Activated T-helper 9 cell treated with anti-CD3 and anti-CD28 coated beads, Interleukin-2, amount 50 U/mL, for 16 hours (primary cell): ENCODE measurements at places on chromosomes 1 and 21.

DNA sequence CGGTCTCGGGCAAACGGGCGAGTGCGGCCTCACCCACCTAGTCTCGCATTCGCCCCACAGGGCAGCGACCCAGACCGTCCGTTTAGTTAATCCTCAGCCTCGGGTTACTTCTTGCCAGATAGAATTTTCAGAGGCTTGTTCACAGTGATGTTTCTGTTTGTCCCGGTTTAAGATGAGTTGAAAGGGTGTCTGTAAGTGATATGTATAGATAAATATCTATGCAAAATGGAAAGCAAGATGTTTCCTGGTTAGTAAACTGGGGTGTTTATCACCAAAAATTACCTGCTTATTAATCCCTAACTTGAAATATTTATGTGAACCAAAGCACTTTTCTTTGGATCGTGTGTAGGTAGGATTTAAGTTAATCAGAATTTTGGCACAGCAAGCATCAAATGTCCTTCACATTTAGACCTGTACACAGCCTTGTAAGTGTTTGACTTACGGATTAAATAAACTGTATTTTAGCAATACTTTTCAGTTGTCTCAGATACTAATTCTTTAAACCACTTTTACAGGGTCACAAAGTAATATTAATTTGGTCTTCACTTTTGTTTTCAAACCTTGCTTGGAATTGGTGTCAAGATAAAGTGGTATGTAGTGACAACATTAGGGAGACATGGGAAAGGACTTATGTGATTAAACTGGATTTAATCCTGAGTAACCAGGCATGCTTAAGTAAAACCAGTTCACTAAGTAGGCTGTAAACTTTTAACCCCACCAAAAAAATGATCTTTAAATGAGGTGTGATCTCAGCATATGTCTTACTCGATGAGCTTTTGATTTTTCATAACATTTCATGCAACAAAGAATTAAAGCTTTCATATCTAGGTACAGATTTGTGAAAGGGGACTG is 914 bp downstream of the ZNF326 start:
- no peak for DNase-seq

GRCh38 chr1:206833106-206833680 is 32.2 kb upstream of the IL20 start:
- no peak for DNase-seq

- no peak for DNase-seq
Measured at GRCh38 chr1:119394085-119394484, 20.9 kb upstream of the HSD3B2 start.

- DNase-seq = no peak
Measured at GRCh38 chr1:63033211-63033610, 249.3 kb downstream of the ATG4C start.

GRCh38 chr1:75640137-75640536 is 29.2 kb upstream of the SLC44A5 start:
- DNase-seq = no peak

GRCh38 chr1:154960446-154961136 is 991 bp downstream of the PYGO2 start:
- DNase-seq = no peak

- DNase-seq = no peak
Measured at GRCh38 chr1:205436776-205437410, 15.0 kb upstream of the LEMD1 start.

DNA sequence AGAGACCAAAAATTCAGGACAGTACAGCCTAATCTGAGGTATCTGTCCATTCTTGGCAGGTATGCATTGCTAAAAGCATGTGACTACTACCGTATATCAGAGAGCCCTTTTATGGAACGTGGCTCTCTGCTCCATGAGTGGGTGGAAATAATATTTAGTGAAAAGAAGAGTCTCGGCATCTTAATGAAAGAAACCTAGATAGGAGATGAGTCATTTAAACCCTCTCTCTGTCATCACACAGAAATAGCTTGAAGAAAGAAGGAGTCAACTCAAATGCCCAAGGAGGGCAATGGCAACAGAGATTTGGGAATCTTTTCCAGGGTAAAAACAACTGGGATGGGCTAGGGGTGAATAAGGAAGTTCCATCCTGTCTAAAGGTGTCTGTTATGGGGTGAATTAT is 528.2 kb downstream of the SMYD3 start:
- no peak for DNase-seq

DNA sequence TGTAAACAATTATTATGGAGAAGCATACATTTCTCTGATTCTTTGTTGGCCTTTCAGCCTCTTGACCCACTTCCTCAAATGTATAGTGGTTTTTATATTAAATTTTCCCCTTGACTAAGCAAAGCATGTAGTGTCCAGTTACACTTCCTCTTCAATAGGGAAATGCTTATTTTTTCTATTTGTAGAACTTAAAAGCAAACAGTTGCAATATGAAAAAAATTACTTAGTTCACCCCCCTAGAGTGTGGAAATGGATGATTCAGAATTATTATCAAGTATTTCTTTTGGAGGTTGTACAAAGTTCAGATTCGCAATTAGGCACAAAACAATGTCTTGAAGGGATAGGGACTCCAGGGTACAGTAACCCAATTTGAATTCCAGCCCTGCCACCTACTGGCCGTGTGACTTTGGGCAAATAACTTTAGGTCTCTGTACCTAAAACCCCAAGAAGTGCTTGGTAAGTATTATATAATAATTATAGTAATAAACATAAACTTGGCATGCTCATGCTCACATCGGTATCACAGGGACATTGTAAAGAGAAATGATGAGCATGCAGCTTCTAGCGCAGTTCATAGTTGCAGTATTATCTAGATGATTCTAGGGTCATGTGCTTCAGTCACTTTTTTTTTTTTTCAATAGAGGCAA is 28.6 kb upstream of the IFNGR2 start:
- DNase-seq = peak; percentile 27

GRCh38 chr1:31228986-31229385 is 10.7 kb downstream of the NKAIN1 start:
- DNase-seq = no peak

- DNase-seq = no peak
Measured at GRCh38 chr1:11913291-11913690, 12.9 kb downstream of the KIAA2013 start.

GRCh38 chr21:27772816-27773215 is 805.9 kb upstream of the ADAMTS5 start:
- DNase-seq = no peak

GRCh38 chr1:50490640-50491039 is 67.4 kb upstream of the DMRTA2 start:
- DNase-seq = no peak

- DNase-seq = no peak
Measured at GRCh38 chr1:145906954-145907753, 2.7 kb downstream of the ITGA10 start.

- no peak for DNase-seq
Measured at GRCh38 chr1:30742963-30743559, 14.5 kb downstream of the LAPTM5 start.

- DNase-seq = no peak
Measured at GRCh38 chr1:200260597-200261335, 149.1 kb downstream of the ZNF281 start.

DNA sequence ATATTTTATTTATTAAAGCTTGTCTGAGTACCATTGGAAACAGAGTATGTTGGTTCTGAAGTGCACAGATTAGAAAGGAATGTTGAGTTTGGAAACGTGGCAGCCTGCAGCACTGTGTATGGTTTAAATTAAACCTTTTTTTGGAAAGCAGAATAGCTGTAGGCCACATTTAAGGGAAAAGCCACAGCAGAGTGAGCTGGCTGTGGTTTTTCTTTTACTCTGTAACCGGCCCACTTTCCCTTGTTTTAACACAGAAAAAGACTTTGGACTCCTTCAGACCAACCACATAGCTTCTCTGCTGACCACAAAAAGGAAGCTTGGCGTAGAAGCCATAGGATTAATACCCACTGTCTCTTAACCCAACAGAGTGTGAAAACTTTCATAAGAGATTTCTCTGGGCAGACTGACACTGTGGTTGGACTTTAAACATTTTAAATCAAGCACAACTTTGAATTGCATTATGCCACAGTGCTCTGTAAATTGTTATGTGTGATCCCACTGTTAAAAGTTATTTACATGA is 75.2 kb downstream of the NFIA start:
- no peak for DNase-seq

- DNase-seq = no peak
Measured at GRCh38 chr1:4430406-4431365, 223.7 kb upstream of the AJAP1 start.

DNA sequence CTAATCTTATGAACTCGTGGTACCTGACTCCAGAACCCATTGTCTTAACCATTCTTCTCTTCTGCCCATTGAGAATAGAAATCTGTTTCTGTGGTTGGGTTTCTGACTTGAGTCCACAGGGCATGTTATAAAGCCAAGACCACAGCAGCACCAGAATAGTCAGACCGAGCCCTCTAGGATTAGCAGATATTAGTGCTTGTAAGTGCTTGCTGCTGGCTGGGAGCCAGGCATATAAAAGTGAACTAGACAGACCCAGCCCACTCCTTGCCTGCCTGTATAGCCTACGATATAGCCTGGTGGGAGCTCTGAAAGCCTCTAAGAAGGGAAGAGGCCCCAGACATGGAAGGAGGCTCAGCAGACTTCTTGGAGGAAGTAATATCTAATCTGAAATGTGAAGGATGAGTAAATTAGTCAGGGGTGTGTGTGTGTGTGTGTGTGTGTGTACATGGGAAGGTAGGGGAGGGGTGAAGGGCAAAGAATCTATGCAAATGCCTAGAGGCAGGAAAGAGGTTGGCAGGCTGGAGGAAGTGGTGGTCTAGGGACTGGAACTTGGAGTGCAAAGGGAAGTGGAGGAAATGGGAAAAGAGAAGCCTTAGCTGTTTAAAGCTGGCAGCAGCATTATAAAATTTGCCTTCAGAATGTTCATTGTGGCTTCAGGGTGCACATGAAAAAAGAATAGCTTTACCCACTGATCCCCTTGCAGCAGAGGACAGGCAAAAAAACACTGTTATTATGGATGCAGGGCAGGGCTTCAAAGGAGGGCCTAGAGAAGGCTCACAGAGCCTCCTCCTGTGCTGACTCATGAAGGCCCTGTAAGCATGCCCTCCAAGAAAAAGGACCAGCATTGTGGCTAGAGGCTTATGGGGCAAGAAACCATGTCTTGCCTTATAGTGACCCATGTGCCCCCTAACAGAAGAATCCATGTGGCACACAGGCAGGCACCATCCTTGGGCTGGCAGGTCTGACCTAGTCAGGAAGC is 169.2 kb downstream of the LMX1A start:
- no peak for DNase-seq

DNA sequence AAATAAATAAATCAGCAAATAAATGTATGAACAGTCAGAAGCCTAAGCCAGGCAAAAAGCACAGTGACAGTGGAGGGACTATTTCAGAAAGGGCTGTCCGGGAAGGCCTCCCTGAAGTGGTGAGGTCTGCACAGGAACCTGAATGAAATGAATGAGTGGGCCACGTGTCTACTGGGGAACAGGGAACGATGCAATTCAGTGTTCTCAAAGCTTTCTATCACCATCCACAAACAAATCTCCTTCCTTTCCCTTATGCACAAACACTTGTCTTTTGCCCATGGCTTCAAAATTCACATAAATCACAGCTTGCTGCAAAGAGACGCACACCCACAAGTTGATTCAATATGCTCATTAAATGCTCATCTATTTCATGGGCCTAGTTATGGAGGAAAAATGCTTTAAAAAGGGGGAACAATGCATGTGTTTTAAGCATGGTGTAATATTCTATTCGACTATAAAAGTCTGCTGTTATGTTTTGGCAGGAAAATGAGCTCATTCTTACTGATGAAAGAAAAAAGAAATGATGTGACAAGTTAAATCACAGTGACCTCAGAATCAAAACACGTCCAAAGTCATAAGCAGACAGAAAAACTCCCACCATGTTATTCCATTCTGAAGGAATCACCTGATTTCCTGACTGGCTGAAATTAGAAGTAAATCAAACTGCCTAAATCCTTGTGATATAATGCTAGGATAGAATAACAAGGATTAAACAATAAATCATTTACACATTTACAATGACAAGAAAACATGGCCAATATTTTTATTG is 21.6 kb downstream of the URB1 start:
- DNase-seq = no peak

DNA sequence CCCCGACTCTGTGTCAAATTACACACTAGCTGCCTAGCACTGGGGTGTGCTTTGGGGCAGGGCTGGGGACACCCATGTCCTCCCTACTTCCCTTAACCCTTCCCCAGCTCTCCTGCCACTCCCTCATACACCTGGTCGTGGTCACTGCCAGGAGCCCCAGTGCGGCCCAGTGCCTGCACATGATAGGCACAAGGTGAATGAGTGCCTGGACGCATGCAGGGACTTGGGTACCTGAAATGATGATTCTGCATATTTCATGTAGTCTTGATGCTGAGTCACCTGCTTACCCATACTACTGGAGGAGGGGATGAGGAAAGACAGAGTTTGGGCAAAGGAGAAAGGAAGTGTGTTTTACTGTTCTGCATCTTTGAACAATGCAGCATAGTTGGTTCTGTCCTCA is 1.5 kb upstream of the VANGL2 start:
- DNase-seq = no peak

DNA sequence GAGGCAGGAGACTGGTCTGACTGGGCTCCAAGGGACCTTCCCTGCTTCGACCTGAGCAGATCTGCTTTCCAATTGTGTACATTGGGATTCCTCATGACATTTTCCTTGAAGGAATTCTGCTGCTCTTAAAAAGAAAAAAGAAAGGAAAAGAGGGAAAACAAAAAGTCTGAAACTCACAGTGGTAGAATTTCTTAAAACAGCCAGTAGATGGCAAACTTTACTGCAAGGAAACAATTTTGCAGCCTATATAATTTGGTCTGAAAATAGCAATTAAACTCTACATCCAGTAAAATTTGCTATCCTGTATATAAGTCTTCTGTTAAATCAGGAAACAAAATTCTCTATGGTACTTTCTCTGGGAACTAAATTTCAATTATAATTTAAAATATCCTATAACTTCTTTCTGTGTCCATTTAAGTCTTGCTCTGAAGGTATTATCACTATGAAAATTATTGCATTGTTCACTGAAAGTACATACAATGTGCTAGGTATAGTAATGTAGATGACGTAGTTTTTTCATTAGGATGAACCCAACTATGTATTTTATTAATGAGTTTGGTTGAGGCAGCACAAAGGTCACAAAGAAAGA is 59.8 kb downstream of the CRB1 start:
- no peak for DNase-seq

GRCh38 chr1:3978990-3979325 is 78.9 kb upstream of the C1orf174 start:
- no peak for DNase-seq

DNA sequence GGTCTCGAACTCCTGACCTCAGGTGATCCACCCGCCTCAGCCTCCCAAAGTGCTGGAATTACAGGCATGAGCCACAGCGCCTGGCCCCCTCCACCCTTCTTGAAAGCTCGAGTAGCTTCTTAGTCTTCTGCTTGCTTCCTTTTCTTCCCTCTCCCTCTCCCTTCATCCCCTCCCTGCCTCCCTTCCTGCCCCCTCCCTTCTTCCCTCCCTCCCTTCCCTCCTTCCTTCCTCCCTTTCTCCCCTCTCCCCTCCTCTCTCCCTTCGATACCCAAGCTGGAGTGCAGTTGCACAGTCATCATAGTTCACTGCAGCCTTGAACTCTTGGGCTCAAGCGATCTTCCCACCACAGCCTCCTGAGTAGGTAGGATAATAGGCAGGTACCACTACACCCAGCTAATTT is 11.8 kb downstream of the KHDRBS1 start:
- no peak for DNase-seq
